Adipocyte (in vitro differentiated cells): ENCODE measurements at places on chromosomes 13 and 19.
A peak's percentile ranks its signal among the peaks of the same experiment; 100 is the strongest.

GRCh38 chr19:54156953-54157352 lies 2.6 kb downstream of the LENG1 start:
- no peak for DNase-seq

GRCh38 chr19:28864577-28865042 lies 348.3 kb downstream of the UQCRFS1 start:
- no peak for DNase-seq

DNA sequence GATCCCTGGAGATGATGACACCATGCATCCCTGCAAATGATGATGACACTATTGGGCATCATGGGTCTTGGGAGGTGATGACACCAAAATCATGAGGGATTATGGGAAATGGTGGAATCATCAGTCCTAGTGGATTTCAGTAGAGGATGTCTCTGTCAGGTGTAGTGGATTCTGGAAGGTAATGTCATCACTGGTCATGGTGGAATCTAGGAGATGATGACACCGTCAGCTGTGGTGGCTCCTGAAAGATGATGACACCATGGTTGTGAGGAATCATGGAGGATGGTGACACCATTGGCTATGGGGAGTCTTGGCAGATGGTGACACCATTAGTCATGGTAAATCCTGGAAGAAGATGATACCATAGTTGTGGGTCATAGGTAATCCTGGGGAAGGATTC lies 11.9 kb downstream of the SHISA7 start:
- no peak for DNase-seq

GRCh38 chr19:3319643-3320353 lies 46.6 kb upstream of the NFIC start:
- no peak for DNase-seq

DNA sequence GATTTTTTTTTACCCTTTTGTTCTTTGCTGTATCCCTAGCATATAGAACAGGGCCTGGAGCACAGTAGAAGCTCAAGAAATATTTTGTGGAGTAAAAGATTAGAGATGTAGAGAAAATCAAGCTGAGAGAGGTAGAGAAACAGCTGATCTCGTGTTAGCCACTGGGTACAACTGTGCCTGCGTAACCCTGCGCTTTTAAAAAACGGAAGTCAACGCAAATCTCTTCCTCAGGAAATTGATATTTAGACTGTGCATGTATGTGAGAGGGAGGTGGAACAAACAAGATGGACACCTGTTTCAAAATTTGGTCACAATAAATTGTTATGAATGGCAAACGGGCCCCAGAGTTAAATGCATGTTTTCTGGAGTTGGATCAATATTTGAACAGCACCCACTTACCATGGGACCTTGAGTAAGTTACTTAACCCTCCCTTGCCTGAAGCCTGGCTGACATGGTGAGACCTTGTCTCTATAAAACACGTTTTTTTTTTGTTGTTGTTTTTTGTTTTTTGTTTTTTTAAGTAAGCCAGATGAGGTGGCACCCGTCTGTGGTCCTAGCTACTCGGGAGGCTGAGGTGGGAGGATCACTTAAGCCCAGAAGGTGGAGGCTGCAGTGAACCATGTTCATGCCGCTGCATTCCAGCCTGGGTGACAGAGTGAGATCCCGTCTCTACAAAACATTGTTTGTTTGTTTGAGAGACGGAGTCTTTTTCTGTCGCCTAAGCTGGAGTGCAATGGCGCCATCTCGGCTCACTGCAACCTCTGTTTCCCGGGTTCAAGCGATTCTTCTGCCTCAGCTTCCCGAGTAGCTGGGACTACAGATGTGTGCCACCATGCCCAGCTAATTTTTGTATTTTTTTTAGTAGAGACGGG lies 3.3 kb upstream of the EPOR start:
- no peak for DNase-seq

GRCh38 chr13:95301183-95301967 lies at the start of gene ABCC4:
ABCC4 (minus strand) TSS chr13:95301451; CDS start chr13:95301314, 137 bp downstream.
- peak; percentile 87 for DNase-seq

GRCh38 chr19:49544154-49544553 lies 16.4 kb downstream of the RCN3 start:
- no peak for DNase-seq

DNA sequence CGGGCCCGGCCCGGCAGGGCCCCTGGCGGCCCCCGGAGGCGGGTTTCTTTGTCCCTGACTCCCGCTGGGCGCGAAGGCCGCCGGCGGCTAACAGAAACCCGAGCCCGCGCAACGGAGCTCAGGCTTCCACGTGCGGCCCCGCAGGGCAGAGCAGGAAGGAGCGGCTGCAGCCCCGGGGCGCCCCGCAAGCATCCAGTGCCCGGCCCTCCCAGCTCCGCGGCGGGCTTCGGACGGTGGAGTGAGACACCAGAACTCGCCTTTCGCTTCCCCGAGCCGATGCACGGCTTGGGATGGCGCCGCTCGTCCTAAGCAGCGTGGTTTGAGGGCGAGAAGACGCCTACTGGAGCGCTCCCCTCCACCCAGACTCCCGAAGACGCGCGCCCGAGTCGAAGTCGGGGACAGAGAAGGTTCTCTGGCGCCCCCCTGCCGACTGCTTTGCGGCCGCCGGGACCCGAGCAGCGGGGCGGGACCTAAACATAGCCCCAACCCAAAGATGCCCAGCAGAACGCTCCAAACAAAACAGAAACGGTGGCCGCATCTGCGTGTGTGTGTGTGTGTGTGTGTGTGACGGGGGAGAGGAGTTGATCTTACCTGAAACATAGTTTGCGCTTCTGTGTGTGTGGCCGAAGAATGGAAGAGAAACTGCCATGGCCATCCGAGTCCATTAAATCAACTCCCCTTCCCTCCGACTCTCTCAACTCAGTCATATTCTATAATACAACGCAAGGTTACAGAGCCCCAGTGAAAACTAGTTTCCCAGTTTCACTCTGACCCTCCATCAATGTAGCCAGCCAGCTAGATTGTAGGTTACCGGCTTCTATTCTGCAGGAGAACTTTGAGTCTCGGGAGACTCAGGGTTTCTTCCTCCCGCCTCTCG lies 629 bp upstream of the FGF9 start:
- DNase-seq: peak; percentile 70

DNA sequence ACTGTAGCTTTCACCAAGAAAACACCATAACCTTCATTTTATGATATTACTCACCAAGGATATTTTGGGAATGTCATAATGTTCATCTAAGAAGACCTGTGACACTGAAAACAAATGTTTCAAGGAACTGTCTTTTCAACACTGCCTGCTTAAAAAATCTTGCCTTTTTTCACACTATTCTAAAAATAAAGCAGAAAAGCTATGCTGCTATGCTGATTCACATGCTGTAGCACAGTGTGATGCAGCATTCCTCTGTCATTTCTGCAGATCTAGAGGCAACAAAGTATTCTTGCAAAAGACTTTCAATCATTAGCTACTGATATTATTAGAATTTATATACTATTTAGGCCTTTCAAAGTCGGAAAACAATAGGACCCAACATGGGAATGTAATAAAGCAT lies 525.7 kb downstream of the UQCRFS1 start:
- DNase-seq: no peak

DNA sequence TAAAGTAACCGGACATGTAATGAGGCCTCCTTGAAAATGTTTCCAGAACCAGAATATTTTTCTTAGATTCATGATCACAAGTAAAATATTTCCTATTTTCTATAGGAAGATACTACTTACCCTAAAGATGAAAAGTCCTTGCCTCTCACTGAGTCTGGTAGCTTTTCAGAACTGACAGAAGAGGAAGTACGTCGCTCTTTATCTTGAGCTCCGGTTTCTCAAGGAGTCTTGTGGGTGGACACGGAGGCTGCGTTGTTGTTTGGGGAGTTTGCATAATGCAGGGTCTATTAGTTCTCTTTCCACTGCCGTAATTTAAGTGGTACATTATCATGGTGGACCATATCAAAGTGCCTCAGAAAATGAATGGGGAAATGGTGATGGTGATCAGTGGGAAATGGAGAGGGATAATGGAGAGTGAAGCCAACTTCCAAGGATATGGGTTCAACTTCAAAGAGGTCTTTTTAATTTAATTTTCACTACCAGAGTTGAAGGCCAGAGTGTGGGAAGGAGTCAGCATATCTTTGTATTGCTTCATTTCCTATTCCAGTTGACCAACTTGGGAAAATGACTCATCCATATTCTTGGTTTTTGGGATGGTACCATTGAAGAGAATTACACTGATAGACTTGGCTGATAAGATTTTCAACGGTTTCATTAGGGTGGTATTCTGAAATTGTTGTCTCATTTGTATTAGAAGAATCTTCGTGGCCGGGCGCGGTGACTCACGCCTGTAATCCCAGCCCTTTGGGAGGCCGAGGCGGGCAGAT lies 23.4 kb downstream of the MBD3L2B start:
- peak; percentile 2 for DNase-seq

- no peak for DNase-seq
Measured at GRCh38 chr13:110640591-110641029, 25.3 kb downstream of the NAXD start.

DNA sequence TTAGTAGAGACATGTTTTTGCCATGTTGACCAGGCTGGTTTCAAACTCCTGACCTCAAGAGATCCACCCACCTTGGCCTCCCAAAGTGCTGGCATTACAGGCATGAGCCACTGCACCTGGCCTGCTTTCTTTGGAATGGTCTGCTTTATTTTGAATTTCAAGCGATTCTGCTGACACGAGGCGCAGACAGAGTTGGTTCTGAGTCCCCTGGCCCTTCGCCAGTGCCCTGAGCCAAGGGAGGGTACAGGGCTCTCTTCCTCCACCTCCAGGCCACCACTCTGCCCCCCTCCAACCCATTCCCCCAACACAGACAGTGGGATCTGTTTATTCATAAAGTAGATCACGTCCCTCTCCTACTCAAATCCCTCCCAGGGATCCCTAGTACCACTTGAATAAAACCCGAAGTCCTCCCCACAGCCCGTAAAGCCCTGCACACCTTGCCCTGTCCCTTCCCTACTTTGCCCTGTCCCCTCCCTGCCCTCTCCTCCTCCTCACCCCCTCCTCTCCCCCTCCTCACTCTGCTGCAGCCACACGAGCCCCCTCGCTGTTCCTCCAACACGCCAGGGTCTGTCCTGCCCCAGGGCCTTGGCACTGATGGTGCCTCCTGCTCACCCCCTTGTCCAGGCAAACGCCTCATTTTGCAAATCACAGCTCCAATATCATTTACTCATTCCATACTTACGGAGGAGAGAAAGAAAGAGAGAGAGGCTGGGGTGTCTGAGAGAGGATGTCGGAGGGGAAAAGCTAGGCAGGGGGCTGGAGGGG lies 22.4 kb downstream of the ZNRF4 start:
- DNase-seq: no peak

GRCh38 chr13:109468123-109468522 lies 318.3 kb downstream of the IRS2 start:
- DNase-seq: no peak

GRCh38 chr13:31922724-31923123 lies 108.8 kb upstream of the FRY start:
- no peak for DNase-seq

GRCh38 chr19:36876993-36877938 lies 26.6 kb downstream of the ZNF345 start:
- no peak for DNase-seq

DNA sequence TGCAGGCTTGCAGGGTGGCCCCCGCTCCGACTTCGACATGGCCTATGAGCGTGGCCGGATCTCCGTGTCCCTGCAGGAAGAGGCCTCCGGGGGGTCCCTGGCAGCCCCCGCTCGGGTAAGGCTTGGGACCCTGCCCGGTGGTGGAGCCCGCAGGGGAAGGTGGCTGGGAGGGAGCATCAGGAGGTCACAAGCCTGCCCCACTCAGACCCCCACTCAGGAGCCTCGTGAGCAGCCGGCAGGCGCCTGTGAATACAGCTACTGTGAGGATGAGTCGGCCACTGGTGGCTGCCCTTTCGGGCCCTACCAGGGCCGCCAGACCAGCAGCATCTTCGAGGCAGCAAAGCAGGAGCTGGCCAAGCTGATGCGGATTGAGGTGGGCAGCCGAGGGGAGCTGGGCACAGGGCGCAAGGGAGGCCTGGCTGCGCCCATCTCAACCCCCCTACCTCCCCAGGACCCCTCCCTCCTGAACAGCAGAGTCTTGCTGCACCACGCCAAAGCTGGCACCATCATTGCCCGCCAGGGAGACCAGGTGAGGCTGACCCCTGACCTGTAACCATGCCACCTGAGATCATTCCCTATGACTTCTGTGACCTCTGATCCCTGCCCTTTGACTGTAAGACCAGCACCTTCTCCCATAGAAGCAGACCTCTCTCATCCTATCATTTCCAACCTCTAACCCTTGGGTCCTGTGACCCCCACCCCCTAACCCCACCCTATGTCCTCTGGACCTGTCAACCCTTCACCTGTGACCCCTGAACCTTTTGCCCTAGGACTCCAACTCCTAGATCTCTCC lies 7.2 kb downstream of the PNPLA6 start:
- no peak for DNase-seq

GRCh38 chr13:28346154-28346553 lies 148.8 kb downstream of the FLT1 start:
- peak; percentile 49 for DNase-seq

- DNase-seq: no peak
Measured at GRCh38 chr13:39039041-39039440, 785 bp downstream of the NHLRC3 start.

- no peak for DNase-seq
Measured at GRCh38 chr13:98334620-98335205, 157.6 kb upstream of the RNF113B start.

DNA sequence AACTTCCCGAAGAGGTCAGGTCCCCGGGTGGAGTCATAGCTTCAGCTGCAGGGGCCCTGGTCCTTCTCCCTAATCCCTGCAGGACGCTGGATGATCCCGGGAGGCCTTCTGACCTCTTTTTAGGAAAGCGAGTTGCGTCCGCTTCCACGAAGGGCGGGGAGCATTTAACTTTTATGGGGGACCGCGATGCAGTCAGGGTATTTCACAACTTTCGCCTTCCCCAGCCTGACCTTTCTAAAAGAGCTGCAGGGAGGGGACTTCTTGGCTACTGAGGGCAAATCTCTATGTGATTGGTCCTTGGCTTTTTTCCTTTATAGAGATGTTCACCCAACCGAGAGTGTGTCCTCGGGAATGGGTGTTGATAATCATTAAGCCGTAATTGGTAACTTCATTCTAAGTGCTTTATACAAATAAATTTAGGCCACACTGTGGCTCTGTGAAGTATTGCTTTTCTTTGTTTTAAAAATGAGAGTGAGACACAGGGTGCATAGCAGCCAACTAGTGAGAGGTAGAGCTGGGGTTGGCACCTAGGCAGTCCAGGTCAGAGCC lies 778 bp downstream of the ZNF230 start:
- peak; percentile 52 for DNase-seq

- peak; percentile 96 for DNase-seq
Measured at GRCh38 chr19:2627319-2627829, 75.1 kb downstream of the GNG7 start.
